Heart left ventricle (tissue), 16 donors: ENCODE measurements at places on chromosomes 16 and 17.

- no peaks in the 10 kb centered on the region for H3K4me1 ChIP-seq
- H3K27ac ChIP-seq: no peak overlapping the region
- H3K27me3 ChIP-seq: no peaks in the 10 kb centered on the region
- H3K4me3 ChIP-seq: no peak overlapping the region
- no peaks in the 10 kb centered on the region for H3K36me3 ChIP-seq
These were observed 394.5 kb downstream of the NPIPA8 start for GRCh38 chr16:17942067-17942466.

DNA sequence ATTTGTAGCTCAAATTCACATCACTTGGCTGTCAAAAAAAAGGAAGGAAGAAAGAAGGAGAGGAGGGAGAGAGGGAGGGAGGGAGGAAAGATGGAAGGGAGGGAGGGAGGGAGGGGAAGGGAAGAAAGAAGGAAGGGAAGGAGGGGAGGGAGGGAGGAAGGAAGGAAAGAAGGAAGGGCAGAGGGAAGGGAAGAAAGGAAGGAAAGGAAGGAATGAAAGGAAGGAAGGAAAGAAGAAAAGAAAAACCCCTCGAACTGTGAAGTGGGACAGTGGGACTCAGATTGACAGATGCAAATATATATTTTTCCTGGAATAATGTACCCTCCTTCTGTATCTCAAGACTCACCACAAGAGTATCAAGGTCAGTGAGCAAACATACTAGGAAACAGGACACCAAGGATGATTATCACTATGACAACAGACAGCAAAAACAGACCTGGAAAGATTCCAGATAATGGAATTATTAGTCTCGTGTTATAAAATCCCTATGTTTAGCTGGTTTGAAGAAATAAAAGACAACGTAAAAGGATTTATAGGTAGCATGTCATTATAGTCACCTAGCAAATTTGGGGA, 24.2 kb upstream of the ABCA3 start:
- no peaks in the 10 kb centered on the region for H3K36me3 ChIP-seq
- no peak overlapping the region for H3K27ac ChIP-seq
- DNase-seq: no peak
- H3K4me3 ChIP-seq: no peak overlapping the region

- H3K27me3 ChIP-seq: no peaks in the 10 kb centered on the region
- no peaks in the 10 kb centered on the region for H3K4me1 ChIP-seq
These were observed 17.8 kb downstream of the RGS9 start for GRCh38 chr17:65154770-65155589.

DNA sequence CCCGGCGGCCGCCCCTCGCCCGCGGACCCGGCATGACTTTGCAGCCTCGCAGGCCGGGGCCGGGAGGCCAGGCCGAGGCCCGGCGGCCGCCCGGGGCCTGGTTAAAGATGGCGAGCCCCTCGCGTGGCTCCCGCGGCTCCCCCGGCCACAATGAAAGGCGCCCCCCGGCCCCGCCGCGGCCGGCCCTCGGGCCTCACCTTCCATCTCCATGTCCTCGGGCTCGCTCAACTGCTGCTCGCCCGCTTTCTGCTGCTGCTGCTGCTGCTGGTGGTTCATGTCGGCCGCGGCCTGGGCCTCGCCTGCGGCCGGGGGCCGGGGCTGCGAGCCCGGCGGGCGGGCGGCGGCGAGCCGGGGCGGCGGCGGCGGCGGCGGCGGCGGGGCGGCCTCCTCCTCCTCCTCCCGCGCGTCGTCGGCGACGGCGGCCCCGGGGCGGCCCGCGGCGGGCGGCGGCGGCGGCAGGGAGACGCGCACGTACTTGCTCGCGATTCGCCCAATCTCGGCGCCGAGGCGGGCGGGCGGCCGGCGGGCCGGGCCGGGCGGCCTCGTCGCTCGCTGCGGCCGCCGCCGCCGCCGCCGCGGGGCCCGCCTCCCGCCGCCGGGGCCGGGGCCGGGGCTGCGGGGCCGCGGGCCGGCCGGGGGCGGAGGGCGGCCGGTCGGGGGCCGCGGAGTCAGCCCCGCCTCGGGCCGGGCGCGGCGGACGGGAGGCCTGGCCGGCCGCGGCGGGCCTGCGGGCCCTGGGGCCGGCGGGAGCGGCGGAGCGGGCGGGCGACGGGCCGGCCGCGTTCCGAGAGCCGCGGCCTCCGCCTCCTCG, 491 bp downstream of the USP7 start:
- H3K36me3 ChIP-seq: no peaks in the 10 kb centered on the region
- peak overlapping the region; percentile 70 for H3K27ac ChIP-seq
- H3K4me1 ChIP-seq: peaks cover 33% of the 10 kb centered on the region
- H3K4me3 ChIP-seq: peak overlapping the region; percentile 77
- H3K27me3 ChIP-seq: no peaks in the 10 kb centered on the region

DNA sequence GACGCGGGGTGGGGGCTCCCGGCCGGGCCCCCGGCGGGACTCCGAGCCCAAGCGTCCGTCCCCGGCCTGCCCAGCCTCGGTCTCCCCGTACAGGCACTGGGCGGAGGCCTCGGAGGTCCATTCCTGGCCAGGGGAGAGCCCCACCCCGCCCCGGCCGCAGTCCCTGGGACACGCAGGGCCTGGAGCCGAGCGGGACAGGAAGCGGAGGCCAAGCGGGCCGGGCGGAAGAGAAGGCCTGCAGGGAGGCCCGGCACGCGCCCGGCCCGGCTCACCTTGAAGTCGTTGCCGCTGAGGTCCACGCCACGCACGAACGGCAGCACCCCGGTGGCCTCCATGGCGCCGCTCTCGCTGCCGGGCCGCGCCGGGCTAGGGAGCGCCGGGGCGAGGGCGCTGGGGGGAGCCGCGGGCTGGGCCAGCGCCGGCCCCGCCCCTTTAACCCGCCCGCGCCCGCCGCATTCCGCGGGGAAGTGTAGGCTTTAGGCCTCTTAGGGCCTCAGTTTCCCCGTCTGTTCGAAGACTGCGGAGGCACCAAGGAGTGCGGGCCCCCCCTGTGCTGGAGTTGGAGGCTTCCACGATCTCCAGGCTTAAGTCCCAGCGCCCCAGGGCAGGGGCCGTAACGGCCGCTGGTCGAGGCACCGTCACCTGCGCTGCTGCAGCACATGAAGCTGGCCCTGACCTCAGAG, at the start of gene FLII:
TSS of gene FLII (minus strand) at position 383 of the 683 bp plus-strand sequence. CDS start at position 335, 48 bp downstream.
- peak within 1 kb of the TSS; percentile 68 for H3K4me3 ChIP-seq
- H3K4me1 ChIP-seq: peaks cover 6% of the 10 kb centered on the region
- no peak for DNase-seq
- peaks cover 36% of the 10 kb centered on the region for H3K36me3 ChIP-seq
- H3K27ac ChIP-seq: peak within 1 kb of the TSS; percentile 93

DNA sequence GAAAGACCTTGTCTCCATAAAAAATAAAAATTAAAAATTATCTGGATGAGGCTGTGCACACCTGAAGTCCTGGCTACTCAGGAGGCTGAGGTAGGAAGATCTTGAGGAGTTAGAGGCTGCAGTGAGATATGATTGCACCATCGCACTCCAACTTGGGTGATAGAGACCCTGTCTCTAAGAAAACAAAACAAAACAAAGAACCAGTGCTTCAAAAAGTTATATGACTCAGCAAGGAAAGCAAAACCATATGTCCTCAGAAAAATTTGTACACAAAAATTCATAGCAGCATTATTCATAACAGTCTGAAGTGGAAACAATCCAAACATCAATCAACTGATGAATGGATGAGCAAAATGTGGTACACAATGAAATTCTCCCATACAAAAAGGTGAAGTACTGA, 48.9 kb downstream of the SLFN5 start:
- H3K27me3 ChIP-seq: no peaks in the 10 kb centered on the region
- no peaks in the 10 kb centered on the region for H3K36me3 ChIP-seq
- no peak overlapping the region for H3K4me3 ChIP-seq
- DNase-seq: no peak

DNA sequence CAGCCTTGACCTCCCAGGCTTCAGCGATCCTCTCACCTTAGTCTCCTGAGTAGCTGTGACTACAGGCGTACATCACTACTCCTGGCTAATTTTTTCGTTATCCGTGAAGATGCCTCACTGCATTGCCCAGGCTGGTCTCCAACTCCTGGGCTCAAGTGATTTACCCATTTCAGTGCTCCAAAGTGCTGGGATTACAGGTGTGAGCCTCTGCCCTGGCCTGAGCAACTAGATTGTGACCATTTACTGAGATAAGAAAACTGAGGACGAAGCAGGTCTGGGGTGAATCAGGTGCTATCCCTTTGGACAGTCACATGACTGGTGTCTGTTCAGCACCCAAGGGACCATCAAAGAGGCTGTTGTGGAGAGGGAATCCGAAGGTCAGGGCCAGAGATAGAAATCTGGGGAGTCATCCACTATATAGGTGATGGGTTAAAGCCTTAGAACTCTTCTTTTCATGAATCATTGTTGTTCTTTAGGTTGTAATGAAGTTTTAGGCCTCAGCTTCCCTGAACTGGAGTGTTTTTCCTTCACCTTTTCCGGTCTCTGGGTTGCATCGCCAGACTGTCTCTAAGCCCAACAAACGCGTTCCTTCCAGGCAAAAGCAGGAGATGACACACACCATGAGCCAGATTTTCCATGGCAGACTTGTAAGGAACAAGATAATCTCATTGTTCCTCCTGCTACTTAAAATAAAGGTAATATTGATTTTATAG, 62.5 kb downstream of the FTO start:
- no peaks in the 10 kb centered on the region for H3K36me3 ChIP-seq
- H3K27me3 ChIP-seq: no peaks in the 10 kb centered on the region
- no peak for DNase-seq

DNA sequence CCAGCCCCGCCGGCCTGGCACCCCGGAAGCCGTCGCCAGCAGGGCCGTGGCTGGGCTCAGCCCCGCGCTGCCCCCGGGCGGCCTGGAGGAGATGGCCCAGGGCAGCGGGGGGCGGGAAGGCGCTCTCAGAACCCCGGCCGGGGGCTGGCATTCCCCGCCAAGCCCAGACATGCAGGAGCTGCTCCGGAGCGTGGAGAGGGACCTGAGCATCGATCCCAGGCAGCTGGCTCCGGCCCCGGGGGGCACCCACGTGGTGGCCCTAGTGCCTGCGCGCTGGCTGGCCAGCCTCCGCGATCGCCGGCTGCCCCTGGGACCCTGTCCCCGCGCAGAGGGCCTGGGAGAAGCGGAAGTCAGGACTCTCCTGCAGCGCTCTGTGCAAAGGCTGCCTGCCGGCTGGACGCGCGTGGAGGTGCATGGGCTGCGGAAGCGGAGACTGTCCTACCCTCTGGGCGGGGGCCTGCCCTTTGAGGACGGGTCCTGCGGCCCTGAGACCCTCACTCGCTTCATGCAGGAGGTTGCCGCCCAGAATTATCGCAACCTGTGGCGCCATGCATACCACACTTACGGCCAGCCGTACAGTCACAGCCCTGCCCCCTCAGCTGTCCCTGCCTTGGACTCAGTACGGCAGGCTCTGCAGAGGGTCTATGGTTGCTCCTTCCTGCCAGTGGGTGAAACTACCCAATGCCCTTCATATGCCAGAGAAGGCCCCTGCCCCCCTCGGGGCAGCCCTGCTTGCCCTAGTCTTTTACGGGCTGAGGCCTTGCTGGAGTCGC, 551 bp downstream of the WDR81 start:
- no peaks in the 10 kb centered on the region for H3K27me3 ChIP-seq
- DNase-seq: no peak
- peaks cover 34% of the 10 kb centered on the region for H3K36me3 ChIP-seq
- peaks cover 32% of the 10 kb centered on the region for H3K4me1 ChIP-seq
- H3K4me3 ChIP-seq: peak overlapping the region; percentile 69
- peak overlapping the region; percentile 64 for H3K27ac ChIP-seq

GRCh38 chr16:75909746-75910145, 183.5 kb upstream of the CPHXL start:
- no peak for DNase-seq
- no peaks in the 10 kb centered on the region for H3K4me1 ChIP-seq
- no peaks in the 10 kb centered on the region for H3K36me3 ChIP-seq
- H3K27me3 ChIP-seq: no peaks in the 10 kb centered on the region
- no peak overlapping the region for H3K4me3 ChIP-seq
- no peak overlapping the region for H3K27ac ChIP-seq

GRCh38 chr17:63537991-63538692, 12.1 kb upstream of the DCAF7 start:
- no peaks in the 10 kb centered on the region for H3K36me3 ChIP-seq
- DNase-seq: no peak
- no peaks in the 10 kb centered on the region for H3K4me1 ChIP-seq
- peak overlapping the region; percentile 14 for H3K4me3 ChIP-seq

DNA sequence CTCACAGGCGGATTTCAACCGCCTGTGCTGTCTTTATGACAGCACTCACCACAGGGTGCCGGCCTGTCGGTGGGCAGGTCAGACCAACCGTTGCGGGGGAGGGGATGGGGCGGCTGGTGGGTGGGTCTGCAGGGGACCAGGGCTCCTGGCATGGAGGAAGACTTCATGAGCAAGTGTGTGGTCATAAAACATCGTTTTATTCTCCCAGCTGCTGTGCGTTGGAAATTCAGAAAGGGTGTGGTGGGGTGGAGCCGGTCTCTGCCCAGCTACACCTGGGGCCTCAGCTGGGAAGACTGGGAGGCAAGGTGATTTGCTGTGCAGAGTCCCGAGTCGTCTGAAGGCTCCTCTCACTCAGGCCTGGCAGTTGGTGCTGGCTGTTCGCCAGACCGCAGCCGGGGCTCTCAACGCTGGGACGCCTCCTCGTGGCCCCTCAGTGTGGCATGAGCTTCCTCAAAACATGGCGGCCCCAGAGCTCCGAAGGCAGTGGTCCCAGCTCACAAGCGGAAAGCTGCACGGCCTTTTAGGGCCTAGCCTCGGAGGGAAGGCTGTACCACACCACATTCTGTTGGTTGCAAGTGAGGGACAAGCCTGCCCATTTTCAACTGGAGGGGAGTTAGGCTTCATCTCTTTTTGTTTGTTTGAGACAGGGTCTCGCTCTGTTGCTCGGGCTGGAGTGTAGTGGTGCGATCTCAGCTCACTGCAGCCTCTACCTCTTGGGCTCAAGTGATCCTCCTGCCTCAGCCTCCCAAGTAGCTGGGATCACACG, 45.8 kb upstream of the GSE1 start:
- H3K4me1 ChIP-seq: peaks cover 13% of the 10 kb centered on the region
- H3K27ac ChIP-seq: no peak overlapping the region
- no peaks in the 10 kb centered on the region for H3K36me3 ChIP-seq
- no peak overlapping the region for H3K4me3 ChIP-seq
- H3K27me3 ChIP-seq: no peaks in the 10 kb centered on the region

DNA sequence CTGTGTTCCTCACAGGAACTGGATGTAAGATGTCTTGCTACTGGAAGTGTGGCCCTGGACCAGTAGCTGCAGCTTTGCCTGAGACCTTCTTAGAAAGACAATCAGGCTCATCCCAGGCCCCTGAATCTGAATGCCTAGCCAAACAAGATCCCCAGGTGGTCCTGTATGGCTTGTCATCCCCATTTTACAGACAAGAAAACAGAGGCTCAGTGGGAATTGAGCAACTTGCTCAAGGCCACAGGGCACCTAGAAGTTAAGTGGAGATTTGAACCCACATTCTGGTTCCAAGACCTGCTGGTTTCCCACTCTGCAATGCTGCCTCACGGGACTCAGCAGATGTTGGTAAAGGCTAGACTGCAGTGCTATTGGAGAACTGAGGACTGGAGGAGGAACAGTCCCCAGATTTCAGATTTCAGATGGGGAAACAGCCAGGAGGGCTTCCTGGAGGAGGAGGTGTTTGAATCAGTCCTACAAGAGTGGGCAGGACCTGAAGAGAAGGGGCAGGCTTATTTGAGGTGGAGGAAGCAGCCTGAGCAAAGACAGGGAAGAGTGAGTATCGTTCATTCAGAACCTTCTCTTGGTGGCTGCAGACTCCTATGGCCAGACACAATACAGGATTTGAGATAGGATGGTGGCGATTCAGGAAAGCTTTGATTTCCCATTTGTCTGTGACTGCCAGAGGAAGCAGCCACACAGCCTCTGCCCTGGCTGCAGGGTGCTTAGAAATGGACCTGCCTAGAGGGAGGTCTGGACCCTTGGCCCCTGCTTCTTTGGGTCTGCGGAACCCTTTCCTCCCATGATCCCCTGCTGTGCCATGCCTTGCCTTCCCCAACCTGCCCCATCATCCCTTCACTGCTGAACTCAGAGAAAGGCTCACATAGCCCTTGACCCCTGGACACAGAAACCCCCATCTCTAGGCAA, 233.4 kb upstream of the NLRP1 start:
- no peaks in the 10 kb centered on the region for H3K36me3 ChIP-seq
- H3K27me3 ChIP-seq: peaks cover 20% of the 10 kb centered on the region
- H3K27ac ChIP-seq: no peak overlapping the region
- no peaks in the 10 kb centered on the region for H3K4me1 ChIP-seq
